Urinary bladder (tissue), 4 donors: ENCODE measurements at places on chromosomes 5 and 9. TPM values are rescaled to one million over a fixed set of nuclear protein-coding genes. Genes with fewer than 3 reads are reported as not detected.

Gene AK8
- 1.0 TPM for total RNA-seq

Gene SLF1
- total RNA-seq: 27.3 TPM

Gene PDGFRB
- 112 TPM for total RNA-seq

Gene AFAP1L1
- total RNA-seq: 27.9 TPM

Gene EIF4E1B
- total RNA-seq: not detected

DNA sequence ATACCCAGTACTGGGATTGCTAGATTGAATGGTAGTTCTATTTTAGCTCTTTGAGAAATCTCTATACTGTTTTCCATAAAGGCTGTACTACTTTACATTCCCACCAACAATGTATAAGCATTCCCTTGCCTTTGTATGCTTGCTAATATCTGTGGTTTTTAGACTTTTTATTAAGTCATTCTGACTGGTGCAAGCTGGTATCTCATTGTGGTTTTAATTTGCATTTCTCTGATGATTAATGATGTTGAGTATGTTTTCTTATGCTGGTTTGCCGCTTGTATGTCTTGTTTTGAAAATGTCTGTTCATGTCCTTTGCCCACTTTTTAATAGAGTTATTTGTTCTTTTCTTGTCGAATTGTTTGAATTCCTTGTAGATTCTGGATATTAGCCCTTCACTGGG lies 512.7 kb upstream of the PAPPA start:
- no peak for DNase-seq

DNA sequence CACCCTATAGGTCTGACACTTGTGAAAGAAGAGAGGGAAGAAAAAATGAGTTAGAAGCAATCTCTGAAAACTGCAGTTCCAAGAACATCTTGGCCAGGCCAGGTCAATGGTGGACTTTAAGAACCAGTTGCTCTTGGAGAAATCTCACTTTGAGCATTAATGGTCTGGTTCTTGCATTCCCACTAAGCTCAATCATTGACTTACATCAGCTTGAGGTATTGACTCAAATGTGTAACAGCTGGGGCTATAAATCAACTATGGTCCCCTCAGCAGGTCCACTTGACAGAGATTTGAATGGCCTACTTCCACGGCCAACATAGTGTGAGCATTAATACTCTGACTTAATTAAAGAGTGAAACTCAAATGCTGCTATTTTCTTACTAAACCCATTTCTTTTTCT lies 357.8 kb upstream of the RGMB start:
- DNase-seq: no peak

- no peak for DNase-seq
These were observed 832.2 kb downstream of the DTWD2 start for GRCh38 chr5:118156181-118156580.

DNA sequence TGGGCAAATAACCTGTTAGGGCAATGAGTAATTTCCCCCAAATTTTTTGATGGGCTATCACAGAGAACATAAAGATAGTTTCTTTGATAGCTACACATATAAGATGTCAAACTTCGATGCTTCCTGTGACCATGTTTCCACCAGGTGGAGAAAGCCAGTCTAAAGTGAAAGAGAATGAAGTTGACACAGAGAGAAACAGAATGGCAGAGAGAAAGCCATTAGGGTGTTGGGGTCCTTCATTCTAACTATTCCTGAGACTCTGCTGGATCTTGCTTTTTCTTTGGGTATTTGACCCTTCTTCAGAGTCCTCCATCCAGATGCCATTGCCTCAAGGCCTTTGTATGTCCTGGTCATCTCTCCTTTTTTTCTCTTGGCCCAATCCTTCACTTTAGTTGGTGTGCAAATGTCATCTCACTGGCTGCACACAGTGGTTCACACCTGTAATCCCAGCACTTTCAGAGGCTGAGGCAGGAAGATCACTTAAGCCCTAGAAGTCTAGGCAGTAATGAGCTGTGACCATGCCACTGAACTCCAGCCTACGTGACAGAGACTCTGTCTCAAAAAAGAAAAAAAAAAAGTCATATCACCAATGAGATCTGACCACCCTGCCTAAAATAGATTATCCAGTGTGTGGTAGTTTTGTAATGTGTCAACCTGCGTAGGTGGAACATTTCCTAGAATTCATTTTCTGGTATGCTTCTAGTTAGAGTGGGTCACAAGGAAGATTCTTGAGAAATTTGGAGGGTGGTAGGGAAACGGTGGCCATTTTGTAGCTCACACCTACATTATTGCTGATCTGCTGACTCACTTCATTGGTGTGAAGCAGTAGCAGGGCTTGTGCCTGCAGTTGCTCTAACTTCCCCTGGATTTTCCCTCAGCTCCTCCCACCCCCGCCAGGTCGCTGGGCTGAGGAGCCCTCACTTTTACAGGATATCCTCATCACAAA lies 20.8 kb upstream of the KIF2A start:
- DNase-seq: no peak

DNA sequence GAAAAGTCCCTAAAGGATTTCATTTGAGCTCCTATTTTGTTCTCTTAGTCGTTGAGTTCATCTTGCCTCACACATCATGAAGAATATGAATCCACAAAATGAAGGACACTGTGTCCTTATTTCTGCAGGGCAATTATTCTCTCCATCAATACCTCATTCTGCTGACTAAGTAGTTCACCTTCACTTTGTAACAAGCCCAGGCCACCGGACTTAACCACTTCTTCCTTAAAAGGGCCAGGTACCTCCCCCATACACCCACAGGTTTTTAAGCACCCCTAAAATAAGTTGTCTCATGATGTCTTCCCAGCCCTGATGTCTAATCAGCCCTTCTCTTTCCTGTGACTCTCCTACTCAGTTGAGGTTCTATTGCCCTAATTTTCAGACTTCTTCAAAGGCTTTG lies 67.1 kb upstream of the PLPP6 start:
- DNase-seq: no peak

DNA sequence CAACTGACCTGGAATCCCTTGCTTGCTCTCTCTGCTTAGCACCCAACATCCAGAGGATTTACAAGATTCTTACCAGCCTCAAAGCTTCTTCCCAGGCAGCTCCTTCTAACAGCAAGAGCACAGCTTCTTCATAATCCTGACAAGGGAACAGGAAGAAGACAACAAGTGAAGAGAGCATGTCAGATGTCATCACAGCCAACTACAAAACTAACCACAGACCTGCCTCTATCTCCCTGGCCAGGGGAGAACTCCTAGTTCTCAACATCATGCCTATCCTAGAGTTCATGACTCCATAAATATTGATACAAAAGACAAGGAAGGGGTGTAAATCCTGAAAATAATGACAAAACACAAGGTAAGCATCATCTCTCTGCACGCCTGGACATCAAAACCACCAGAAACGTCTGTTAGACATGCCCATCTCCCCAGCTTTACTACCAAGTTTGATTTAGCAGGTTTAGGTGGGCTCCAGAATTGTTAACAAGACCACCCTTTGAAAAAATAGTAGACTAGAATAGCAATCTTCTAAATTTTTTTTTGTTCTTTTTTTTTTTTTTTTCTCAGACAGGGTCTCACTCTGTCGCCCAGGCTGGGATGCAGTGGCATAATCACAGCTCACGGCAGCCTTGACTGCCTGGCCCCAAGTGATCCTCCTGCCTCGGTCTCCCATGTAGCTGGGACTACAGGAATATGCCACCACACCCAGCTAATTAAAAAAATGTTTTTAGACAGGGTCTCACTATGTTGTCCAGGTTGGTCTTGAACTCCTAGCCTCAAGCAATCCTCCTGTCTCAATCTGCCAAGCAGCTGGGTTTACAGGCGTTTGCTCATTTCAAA lies 20.2 kb downstream of the ACTL7A start:
- DNase-seq: no peak

- DNase-seq: no peak
These were observed 39.7 kb downstream of the NDUFS6 start for GRCh38 chr5:1840741-1841521.

- DNase-seq: no peak
These were observed 33.8 kb upstream of the NEURL1B start for GRCh38 chr5:172607213-172607793.

GRCh38 chr5:100479079-100479688 lies 56.0 kb upstream of the FAM174A start:
- no peak for DNase-seq

GRCh38 chr5:111214052-111214742 lies 10.0 kb upstream of the CAMK4 start:
- DNase-seq: no peak

DNA sequence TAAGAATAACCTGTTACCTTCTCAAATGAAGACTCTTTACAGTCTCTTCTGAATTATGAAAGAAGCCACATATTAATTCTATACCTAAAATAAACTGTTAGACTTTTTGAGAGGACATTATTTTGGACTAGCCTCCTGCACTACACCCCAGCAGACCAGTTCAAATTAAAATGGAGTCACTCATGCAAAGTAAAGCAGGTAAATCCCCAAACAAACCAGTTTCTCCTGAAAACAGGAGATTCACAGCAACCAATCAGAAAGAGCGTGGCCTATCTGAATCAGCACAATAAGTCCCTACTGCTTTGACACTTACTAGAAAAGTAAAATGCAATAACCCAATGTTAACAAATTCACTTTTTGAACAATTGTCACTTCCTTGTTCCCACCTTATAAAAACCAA lies 58.8 kb downstream of the PTBP3 start:
- DNase-seq: no peak

DNA sequence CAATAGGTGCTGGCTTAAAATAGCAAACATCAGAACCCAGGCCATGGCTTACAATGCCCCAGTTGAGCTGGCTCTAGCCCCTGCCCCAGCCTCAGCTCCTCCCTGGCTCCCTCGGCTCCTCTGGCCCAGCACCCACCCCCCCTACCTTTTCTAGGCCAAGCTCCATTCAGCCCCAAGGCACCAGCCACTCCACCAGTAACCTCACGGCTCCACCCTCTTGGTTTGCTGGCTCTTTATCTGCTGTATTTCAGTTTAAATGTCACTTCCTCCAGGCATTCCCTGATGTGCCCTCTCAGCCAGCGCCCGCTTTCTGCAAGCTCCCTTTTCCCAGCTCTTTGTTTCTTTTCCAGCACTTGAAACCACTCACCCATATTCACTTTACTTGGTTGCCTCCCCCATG lies 10.6 kb downstream of the C1QTNF2 start:
- DNase-seq: no peak
